ENCODE measurements at places on chromosomes 5 and 9. TPM values are rescaled to one million over a fixed set of nuclear protein-coding genes. Genes with fewer than 3 reads are reported as not detected.

GRCh38 chr5:42767491-42768105, 11.0 kb downstream of the CCDC152 start:
- DNase-seq = no peak

The LCN9 gene
- total RNA-seq = not detected

GRCh38 chr5:119347991-119348390, 7.8 kb upstream of the TNFAIP8 start:
- no peak for DNase-seq

GRCh38 chr9:6816581-6816980, 58.8 kb downstream of the KDM4C start:
- no peak for DNase-seq

GRCh38 chr9:32728181-32728580, 55.2 kb upstream of the TMEM215 start:
- DNase-seq = no peak

The POU4F3 gene
- total RNA-seq = not detected

DNA sequence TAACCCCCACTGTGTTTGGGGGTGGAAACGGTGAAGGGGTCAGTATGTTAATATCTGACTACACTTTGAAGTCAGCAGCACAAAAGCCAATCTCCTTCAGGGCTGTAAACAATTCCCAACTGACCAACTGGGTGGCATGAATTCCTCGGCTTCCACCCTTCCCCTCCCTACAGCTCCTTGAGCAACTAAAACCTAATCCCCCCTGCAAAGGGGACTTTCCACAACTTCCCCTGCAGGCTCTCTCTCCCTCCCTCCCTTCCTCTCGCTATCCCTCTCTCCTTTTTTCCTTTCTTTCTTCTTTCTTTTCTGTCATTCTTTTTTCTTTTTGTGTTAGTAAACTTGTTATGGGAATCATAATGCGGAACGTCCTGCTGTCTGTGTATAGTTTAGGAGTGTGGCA, 65.1 kb upstream of the PTCH1 start:
- no peak for DNase-seq

- DNase-seq = no peak
Measured at GRCh38 chr5:40838086-40838485, 3.1 kb upstream of the RPL37 start.

DNA sequence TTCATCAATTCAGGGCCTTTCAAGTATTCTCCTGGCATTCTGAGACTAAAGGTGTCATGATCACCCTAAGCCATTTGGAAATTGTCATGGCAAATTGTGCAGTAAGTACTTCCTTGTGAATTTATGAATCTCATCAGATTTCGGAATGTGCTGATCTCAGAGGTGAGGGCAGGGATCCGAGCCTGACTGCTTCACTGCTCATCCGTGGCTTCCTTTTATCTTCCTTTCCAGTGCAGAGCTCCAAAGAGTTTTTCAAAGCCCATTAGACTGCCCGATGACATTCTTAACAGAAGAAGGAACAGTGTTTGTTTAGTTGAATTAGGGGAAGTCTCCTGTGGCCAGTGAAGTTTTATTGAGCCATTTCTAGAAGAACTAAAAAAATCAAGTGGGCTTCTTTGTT, 182.8 kb upstream of the GDNF start:
- no peak for DNase-seq

DNA sequence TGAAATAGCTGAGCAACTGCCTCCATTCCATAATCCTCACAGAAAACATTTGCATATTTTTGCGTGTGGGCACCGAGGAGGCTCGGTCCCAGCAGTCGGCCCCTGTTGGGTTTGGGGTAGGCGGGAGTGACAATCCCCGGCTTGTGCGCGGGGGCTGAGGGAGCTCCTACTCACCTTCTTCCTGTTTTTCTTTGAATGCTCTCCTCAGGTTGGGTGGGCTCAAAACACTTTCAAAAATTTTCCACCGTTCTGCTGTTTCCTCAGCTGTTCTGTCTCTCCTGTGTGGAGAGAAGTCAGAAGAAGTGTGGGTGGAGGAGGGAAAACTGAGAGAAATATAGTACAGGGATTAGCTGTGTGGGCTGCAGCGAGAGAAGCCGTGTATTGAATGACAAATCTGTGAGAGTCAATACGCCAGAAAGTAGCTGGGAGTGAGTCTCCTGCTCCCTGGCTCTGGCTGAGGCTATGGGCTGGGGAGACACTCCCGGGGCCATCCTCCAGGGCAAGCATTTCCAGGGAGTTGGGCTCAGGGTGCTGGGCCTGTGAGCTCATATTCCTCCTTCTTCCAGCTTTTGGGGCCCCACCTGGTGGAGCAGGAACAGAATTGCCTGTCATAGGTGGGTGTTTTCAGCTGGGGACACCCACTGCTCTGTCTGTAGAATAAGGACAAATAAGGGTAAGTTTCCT, 84.7 kb downstream of the CMYA5 start:
- no peak for DNase-seq

- DNase-seq = no peak
Measured at GRCh38 chr9:123487944-123488548, 132.0 kb downstream of the CRB2 start.

The LCN2 gene
- not detected for total RNA-seq

- no peak for DNase-seq
Measured at GRCh38 chr5:93587597-93588351, 4.8 kb downstream of the NR2F1 start.

- DNase-seq = no peak
Measured at GRCh38 chr9:123541411-123541810, 185.4 kb downstream of the CRB2 start.
